ENCODE measurements at places on chromosomes 12 and 14. TPM values are rescaled to one million over a fixed set of nuclear protein-coding genes. Genes with fewer than 3 reads are reported as not detected.

DNA sequence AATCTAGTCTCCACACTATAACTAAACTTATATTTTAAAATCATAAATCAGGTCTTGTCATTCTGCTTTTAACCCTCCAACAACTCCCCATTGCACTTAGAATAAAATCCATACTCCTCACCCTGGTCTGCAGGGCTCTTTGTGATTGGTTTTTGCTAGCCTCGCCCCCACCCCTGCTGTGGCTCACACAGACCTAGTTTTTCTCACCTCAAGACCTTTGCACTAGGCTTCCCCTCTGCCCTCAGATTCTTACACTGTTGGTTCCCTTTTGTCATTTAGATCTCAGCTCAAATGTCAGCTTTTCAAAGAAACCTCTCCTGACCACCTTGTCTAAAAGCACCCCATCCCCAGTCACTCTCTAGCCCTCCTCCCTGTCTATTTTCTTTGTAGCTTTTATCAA lies 10.7 kb upstream of the LHX5 start:
- H3K4me3 ChIP-seq, result no peak overlapping the region
- peaks cover 4% of the 10 kb centered on the region for H3K4me1 ChIP-seq
- peaks cover 46% of the 10 kb centered on the region for H3K27me3 ChIP-seq
- peaks cover 11% of the 10 kb centered on the region for H3K36me3 ChIP-seq
- no peak overlapping the region for H3K27ac ChIP-seq

DNA sequence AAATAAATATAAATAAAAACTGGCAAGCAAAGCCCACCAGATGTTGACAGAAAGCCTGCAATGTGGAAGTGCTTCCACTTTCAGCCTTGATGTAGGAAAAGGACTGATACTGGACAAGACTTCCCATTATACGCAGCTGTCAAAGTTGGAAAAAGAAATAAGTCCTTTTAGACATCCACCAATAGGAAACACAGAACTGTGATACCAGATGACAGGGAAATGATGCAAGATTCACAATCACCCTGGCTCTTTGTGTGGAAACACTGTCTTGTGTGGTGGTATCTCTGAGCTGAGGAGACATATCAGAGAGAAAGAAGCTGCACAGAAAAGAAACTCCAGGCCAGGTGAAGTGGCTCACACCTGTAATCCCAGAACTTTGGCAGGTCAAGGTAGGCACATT lies 13.8 kb upstream of the METAP2 start:
- no peak overlapping the region for H3K4me3 ChIP-seq
- H3K27ac ChIP-seq, result no peak overlapping the region
- peaks cover 2% of the 10 kb centered on the region for H3K27me3 ChIP-seq
- H3K4me1 ChIP-seq, result no peaks in the 10 kb centered on the region
- H3K36me3 ChIP-seq, result no peaks in the 10 kb centered on the region

DNA sequence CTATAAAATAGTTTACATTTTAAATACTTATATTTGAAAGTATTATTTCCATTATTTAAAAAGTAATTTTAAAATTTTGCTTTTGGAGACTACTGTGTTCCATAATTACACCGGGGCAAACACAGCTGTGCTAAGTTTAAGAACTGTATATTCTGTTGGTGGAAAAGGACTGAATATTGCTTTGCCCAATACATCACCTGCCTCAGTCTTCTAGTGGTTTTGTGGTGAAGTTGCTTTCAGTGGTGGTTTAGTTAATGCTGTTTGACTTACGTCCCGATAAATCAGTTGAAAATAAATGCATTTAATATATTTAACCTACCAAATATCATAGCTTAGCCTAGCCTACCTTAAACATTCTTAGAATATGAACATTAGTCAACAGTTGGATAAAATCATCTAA lies 23.4 kb downstream of the FBXO34 start:
- H3K4me1 ChIP-seq, result peaks cover 38% of the 10 kb centered on the region
- no peak overlapping the region for H3K4me3 ChIP-seq
- peaks cover 14% of the 10 kb centered on the region for H3K36me3 ChIP-seq
- no peak for DNase-seq
- no peaks in the 10 kb centered on the region for H3K27me3 ChIP-seq

- H3K27ac ChIP-seq, result no peak overlapping the region
- H3K36me3 ChIP-seq, result no peaks in the 10 kb centered on the region
- DNase-seq, result no peak
- H3K27me3 ChIP-seq, result peaks cover 2% of the 10 kb centered on the region
Observed at GRCh38 chr12:11638315-11638916, 11.1 kb upstream of the ETV6 start.

GRCh38 chr12:92503029-92503931 lies 199.5 kb upstream of the PLEKHG7 start:
- H3K36me3 ChIP-seq, result peaks cover 13% of the 10 kb centered on the region
- H3K4me1 ChIP-seq, result peaks cover 46% of the 10 kb centered on the region
- peak overlapping the region; percentile 78 for H3K27ac ChIP-seq
- H3K27me3 ChIP-seq, result no peaks in the 10 kb centered on the region

GRCh38 chr12:119204671-119205285 lies 26.0 kb downstream of the HSPB8 start:
- no peak for DNase-seq
- H3K27me3 ChIP-seq, result no peaks in the 10 kb centered on the region
- H3K4me1 ChIP-seq, result no peaks in the 10 kb centered on the region

DNA sequence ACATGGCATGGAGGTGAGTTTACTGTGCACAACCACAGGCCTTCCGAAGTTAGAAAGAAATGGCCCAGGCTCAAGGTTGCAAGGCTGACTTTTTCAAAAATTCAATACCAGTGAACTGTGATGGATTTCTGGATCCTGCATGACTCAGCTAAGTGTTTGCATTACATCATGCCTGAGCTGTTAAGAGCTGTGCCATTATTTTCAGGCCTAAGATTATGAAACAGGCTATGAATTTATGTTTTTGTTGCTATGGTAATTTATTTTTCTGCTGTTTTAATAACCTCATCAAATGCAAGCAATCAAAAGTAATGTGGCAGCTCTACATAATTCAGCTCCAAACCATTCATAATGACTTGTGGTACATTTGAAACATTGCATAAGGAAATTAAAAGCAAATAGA lies 457.7 kb upstream of the TMEM132C start:
- no peaks in the 10 kb centered on the region for H3K36me3 ChIP-seq
- H3K4me3 ChIP-seq, result no peak overlapping the region
- no peak overlapping the region for H3K27ac ChIP-seq
- H3K4me1 ChIP-seq, result no peaks in the 10 kb centered on the region
- H3K27me3 ChIP-seq, result no peaks in the 10 kb centered on the region

- no peak for DNase-seq
- H3K4me3 ChIP-seq, result peak overlapping the region; percentile 73
- H3K27me3 ChIP-seq, result no peaks in the 10 kb centered on the region
- H3K4me1 ChIP-seq, result peaks cover 46% of the 10 kb centered on the region
- peaks cover 33% of the 10 kb centered on the region for H3K36me3 ChIP-seq
Observed at GRCh38 chr14:39266525-39266870, 32.8 kb downstream of the MIA2 start.

DNA sequence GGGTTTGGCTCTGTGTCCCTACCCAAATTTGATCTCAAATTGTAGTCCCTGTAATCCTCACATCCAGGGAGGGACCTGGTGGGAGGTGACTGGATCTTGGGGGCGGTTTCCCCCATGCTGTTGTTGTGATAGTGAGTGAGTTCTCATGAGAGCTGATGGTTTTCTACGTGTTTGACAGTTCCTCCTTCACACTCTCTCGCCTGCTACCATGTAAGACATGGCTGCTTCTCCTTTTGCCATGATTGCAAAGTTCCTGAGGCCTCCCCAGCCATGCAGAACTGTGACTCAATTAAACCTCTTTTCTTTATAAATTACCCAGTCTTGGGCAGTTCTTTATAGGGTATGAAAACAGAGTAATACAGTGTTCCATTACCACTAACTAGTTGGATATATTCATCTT lies 10.3 kb upstream of the LRRC23 start:
- peaks cover 29% of the 10 kb centered on the region for H3K4me1 ChIP-seq
- H3K27ac ChIP-seq, result no peak overlapping the region
- no peaks in the 10 kb centered on the region for H3K27me3 ChIP-seq
- no peak for DNase-seq

- no peaks in the 10 kb centered on the region for H3K4me1 ChIP-seq
- no peaks in the 10 kb centered on the region for H3K36me3 ChIP-seq
- DNase-seq, result no peak
Observed at GRCh38 chr12:32983332-32983731, 86.8 kb upstream of the PKP2 start.

DNA sequence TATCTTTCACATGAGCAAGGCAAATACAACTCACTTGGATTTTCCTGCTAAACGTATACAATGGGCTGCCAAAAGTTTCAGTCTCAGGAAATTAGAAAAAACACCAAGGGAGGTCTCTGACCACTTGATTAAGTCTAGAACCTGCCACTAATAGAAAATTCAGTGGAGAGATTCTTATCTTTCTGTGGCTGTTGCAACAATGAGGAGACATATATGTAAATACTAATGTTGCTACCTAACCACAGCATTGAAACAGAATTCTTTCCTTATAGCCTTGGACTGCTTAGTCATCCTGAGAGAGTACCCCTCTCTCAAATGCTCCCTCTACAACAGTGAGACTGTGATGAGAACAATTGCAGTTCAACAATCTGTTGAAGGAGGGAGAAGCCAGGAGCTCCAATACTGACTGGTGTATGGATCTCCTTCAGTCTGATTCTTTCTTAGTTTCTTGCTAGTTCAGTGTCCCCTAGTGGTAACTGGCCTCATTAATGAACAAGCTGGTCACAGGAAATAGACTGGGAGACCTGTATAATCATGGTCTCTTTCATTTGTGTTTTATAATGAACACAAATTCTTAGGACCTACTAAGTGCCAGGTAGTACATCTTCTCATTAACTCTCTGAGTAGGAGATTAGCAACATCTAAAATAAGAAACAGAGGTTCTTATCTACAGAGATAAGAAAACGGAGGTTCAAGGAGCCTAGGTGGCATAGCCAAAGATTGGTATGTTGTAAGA lies 164.5 kb downstream of the SLC38A4 start:
- no peaks in the 10 kb centered on the region for H3K36me3 ChIP-seq
- peaks cover 51% of the 10 kb centered on the region for H3K4me1 ChIP-seq
- no peaks in the 10 kb centered on the region for H3K27me3 ChIP-seq
- H3K27ac ChIP-seq, result no peak overlapping the region

GRCh38 chr14:97198813-97199212 lies 401.6 kb downstream of the VRK1 start:
- peaks cover 3% of the 10 kb centered on the region for H3K36me3 ChIP-seq
- peaks cover 4% of the 10 kb centered on the region for H3K4me1 ChIP-seq
- no peak overlapping the region for H3K4me3 ChIP-seq
- DNase-seq, result no peak

DNA sequence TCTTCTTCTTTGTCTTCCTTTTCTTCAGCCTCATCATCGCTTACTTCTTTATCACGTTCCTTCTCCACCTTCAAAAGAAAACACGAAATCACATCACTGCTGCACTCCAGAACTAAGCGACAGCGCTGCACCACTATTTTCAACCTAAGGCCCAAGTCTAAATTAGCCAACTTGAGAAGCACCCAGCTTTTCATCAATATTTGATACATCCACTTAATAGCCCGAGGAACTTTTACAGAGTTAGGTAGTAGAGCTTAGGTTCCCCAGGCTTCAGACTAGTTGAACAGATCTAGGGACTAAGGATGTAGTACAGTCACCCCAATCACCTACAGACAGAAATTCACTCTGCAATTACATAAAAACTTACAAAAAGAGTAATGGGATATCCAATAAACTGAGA lies 1.9 kb downstream of the HSP90AA1 start:
- peak overlapping the region; percentile 93 for H3K27ac ChIP-seq
- peak overlapping the region; percentile 97 for H3K4me3 ChIP-seq
- H3K36me3 ChIP-seq, result peaks cover 64% of the 10 kb centered on the region
- no peaks in the 10 kb centered on the region for H3K27me3 ChIP-seq
- no peak for DNase-seq

GRCh38 chr14:103384450-103385151 lies 614 bp upstream of the MARK3 start:
- peaks cover 34% of the 10 kb centered on the region for H3K4me1 ChIP-seq
- H3K27ac ChIP-seq, result peak overlapping the region; percentile 93
- DNase-seq, result no peak
- H3K27me3 ChIP-seq, result peaks cover 11% of the 10 kb centered on the region

DNA sequence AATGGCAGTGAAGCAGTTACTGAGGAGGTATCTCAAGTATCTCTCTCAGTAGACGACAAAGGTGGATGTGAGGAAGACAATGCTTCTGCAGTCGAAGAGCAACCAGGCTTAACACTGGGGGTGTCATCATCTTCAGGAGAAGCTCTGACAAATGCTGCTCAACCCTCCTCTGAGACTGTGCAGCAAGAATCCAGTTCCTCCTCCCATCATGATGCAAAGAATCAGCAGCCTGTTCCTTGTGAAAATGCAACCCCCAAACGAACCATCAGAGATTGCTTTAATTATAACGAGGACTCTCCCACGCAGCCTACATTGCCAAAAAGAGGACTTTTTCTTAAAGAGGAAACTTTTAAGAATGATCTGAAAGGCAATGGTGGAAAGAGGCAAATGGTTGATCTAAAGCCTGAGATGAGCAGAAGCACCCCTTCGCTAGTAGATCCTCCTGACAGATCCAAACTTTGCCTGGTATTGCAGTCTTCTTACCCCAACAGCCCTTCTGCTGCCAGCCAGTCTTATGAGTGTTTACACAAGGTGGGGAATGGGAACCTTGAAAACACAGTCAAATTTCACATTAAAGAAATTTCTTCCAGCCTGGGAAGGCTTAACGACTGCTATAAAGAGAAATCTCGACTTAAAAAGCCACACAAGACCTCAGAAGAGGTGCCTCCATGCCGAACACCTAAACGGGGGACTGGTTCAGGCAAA lies 216.6 kb downstream of the AKAP6 start:
- H3K27ac ChIP-seq, result no peak overlapping the region
- H3K27me3 ChIP-seq, result no peaks in the 10 kb centered on the region
- no peaks in the 10 kb centered on the region for H3K36me3 ChIP-seq

GRCh38 chr12:80056845-80057244 lies 42.5 kb upstream of the OTOGL start:
- no peaks in the 10 kb centered on the region for H3K27me3 ChIP-seq
- DNase-seq, result no peak
- no peaks in the 10 kb centered on the region for H3K36me3 ChIP-seq
- no peaks in the 10 kb centered on the region for H3K4me1 ChIP-seq
- H3K27ac ChIP-seq, result no peak overlapping the region
- H3K4me3 ChIP-seq, result no peak overlapping the region

GRCh38 chr12:61655241-61655640 lies 605.0 kb upstream of the USP15 start:
- no peaks in the 10 kb centered on the region for H3K27me3 ChIP-seq
- no peak for DNase-seq
- no peaks in the 10 kb centered on the region for H3K36me3 ChIP-seq
- H3K4me3 ChIP-seq, result no peak overlapping the region

GRCh38 chr12:6996040-6996441 lies 22.2 kb downstream of the LPCAT3 start:
- H3K27ac ChIP-seq, result no peak overlapping the region
- peaks cover 35% of the 10 kb centered on the region for H3K36me3 ChIP-seq
- H3K4me1 ChIP-seq, result peaks cover 3% of the 10 kb centered on the region
- DNase-seq, result no peak
- H3K27me3 ChIP-seq, result no peaks in the 10 kb centered on the region

- peak overlapping the region; percentile 89 for H3K4me3 ChIP-seq
- DNase-seq, result peak; percentile 83
- H3K27ac ChIP-seq, result peak overlapping the region; percentile 97
Observed at GRCh38 chr12:3752096-3752709, 706 bp downstream of the CRACR2A start.

GRCh38 chr12:68113644-68114043 lies 45.9 kb downstream of the IFNG start:
- H3K36me3 ChIP-seq, result peaks cover 6% of the 10 kb centered on the region
- DNase-seq, result peak; percentile 64
- no peaks in the 10 kb centered on the region for H3K27me3 ChIP-seq
- H3K27ac ChIP-seq, result no peak overlapping the region
- H3K4me3 ChIP-seq, result no peak overlapping the region
- peaks cover 39% of the 10 kb centered on the region for H3K4me1 ChIP-seq

P2RX2 gene
- total RNA-seq, result not detected

MYL2 gene
- not detected for total RNA-seq

LMO3 gene
- not detected for total RNA-seq

KCNA1 gene
- total RNA-seq, result not detected

GNG2 gene
- total RNA-seq, result 296 TPM

CLEC4D gene
- total RNA-seq, result not detected

ITGA7 gene
- 2.0 TPM for total RNA-seq

NPAS3 gene
- not detected for total RNA-seq

POTEG gene
- total RNA-seq, result not detected

CALM1 gene
- 901 TPM for total RNA-seq

Measured in activated CD4-positive, alpha-beta memory T cell treated with anti-CD3 and anti-CD28 coated beads, Interleukin-2, amount 10 ng/mL, durations not matched to agents 7 days and 5 days (primary cell).